ENCODE measurements at places on chromosomes 11 and 22.

DNA sequence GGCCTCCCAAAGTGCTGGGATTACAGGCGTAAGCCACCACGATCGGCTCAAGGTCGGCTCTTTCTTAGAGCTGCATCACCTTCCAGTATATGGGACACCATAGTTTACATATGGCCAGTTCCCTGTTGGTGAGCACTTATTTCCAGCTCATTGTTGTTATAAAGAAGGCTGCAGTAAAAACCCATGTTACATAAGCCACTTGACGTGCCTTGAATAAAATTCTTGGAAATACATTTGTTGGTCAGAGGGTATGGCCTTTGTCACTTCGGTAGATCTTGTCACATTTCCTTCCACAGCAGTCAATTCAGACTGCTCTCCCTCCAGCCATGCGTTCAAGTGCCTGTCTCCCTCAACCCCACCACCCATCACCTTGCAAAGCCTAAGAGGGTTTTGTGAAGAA lies 92.9 kb downstream of the PRR5L start:
- DNase-seq: no peak

- no peak for DNase-seq
Measured at GRCh38 chr22:47547881-47548650, 785.6 kb downstream of the TBC1D22A start.

GRCh38 chr22:47065756-47066615 lies 303.5 kb downstream of the TBC1D22A start:
- no peak for DNase-seq

DNA sequence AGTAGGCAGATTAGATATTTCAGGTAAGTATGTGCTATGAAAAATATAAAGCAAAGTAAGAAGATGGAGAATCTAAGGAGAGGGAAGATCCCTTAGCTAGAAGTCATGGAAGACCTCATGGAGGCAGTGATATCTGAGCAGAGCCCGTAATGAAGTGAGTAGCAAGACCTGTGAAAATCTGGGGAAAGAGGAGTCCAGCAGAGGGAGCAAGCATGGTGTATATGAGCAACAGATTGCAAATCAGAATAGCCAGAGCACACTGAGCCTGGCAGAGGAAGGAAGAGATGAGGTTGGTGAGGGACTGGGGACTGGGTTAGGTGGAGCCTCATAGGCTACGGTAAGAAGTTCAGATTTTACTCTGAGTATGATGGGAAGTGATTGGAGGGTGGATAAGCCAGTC lies 9.4 kb downstream of the LHFPL7 start:
- no peak for DNase-seq

GRCh38 chr22:22248878-22249277 lies 4.3 kb downstream of the VPREB1 start:
- no peak for DNase-seq

- DNase-seq: no peak
Measured at GRCh38 chr11:20337526-20338154, 25.9 kb upstream of the HTATIP2 start.

GRCh38 chr11:68153742-68154141 lies 32.6 kb upstream of the CHKA start:
- no peak for DNase-seq

- DNase-seq: no peak
Measured at GRCh38 chr11:16924826-16925560, 89.2 kb downstream of the PLEKHA7 start.

DNA sequence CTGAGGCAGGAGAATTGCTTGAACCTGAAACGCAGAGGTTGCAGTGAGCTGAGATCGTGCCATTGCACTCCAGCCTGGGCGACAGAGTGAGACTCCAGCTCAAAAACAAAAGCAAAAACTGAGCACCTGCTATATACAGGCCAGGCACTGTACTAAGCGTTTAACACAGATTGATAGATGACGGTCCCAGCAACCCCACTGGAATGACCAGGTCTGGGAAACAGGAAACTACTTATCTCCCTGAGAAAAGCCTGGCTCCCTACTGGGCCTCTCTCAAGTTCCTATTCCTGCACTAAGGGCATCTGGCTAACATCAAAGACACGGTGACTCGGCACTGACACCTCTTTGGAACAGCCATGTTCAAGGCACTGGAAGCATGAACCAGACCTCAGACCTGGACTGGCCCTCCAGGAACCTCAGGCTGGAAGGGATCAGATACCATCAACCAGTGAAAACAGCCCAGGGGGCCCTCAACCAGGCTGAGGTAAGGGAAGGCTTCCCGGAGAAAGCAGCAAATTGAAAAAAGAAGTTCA lies 16.6 kb downstream of the ARAP1 start:
- DNase-seq: no peak

DNA sequence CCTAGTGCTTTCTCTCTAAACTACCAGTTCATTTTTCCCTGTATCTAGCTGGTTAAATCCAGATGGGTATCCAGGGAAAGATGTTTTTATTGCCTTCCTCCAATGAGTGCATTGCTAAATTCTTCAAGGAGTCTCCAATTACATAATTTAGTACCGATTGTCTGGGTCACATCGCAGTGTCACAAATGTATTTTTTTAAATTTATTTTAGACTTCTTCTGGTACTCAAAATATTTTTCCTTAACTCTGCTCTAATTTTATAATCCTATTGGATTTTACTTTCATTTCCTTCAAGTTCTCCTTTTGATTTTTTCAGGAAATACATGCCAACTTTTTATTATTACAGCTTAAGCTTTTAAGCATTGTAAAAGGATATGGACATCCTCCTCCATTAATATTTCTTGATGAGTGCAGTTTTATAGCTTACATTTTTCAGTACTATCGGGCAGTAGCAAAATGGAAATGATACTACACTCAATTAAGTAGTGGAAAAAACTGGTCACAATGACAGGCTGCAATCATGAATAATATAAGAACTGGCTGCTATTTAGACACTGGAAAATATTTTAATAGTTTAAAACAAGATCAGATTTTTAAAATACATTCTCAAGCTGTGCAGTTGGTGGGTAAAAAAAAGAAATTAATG lies 20.3 kb downstream of the BBOX1 start:
- DNase-seq: no peak

GRCh38 chr11:30006876-30007275 lies 10.0 kb downstream of the KCNA4 start:
- DNase-seq: no peak

GRCh38 chr11:79414041-79414440 lies 26.8 kb downstream of the TENM4 start:
- no peak for DNase-seq

GRCh38 chr11:132072044-132072857 lies 701.8 kb downstream of the NTM start:
- DNase-seq: no peak

- DNase-seq: no peak
Measured at GRCh38 chr11:115939104-115939730, 435.0 kb upstream of the CADM1 start.

DNA sequence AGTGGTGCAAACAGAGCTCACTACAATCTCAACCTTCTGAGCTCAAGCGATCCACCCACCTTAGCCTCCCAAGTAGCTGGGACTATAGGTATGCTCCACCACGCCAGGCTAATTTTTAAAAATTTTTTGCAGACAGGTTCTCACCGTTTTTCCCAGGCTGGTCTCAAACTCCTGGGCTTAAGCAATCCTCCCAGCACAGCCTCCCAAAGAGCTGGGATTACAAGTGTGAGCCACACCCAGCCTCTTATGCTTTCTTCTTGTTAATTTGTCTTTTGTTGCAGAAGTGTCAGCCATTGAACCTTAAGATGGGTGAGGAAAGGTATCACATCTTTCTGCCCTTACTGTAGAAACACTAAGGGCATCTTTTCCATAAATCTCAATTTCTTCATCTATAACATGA lies 34.9 kb downstream of the DENND5A start:
- no peak for DNase-seq

DNA sequence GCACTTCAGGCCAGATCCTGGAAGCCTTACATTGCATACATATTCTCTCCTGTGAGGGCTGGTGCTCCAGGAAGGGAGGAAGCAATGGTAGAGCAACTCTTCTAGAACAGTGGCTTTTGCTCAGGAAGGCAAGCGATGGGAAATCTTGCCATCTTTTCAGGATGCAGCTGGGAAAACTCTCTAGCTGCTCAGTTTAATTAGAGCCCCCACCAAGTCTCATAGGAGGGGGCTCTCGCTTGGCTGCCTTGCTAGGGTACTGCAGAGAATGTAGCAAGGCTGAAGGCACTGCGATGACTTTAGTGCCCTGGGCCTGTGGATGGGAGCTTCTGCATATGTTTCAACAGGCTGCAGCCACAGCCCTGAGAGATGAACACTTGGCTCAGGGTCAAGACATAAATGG lies 357.2 kb upstream of the SYN3 start:
- DNase-seq: no peak

DNA sequence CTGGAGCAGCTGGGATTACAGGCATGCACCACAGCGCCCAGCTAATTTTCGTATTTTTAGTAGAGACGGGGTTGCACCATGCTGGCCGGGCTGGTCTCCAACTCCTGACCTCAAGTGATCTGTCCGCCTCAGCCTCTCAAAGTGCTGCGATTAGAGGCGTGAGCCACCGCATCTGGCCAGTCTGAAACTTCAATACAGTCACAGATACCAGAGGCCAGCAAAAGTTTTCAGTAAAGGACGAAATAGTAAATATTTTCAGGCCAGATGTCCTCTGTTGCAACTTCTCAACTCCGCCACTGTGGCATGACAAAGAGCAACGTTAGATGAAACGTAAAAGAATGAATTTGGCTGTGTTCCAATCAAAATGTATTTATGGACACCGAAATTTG lies 403.6 kb downstream of the MN1 start:
- no peak for DNase-seq

- DNase-seq: no peak
Measured at GRCh38 chr11:35011389-35011788, 95.0 kb downstream of the PDHX start.

- no peak for DNase-seq
Measured at GRCh38 chr11:115164774-115165173, 339.4 kb downstream of the CADM1 start.

DNA sequence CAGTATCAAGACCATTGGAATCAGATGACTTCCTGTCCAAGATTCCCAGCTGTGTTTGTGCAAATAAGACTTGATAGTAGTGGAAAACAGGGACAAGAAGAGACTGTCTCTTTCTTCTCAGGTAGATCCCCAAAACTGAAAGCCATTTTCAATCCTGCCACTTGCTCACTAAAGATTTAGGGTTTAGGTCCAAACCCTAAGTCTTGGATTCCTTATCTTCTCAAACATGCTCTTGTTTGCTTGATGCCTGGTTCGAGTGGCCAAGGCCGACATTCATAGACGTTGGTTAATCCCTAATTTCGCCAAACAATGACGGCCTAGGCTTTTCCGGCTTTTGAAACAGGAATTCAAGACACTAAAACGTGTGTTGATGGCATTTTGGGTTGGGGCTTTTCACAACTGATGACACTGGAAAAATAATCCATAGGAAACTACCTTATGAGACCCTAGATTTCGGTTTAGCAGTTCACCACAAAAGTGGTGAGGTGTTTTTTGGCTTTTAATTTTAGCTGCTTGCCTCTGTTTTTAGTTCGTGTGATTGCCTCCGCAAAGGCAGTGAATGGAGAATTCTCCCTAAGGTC lies 1.0 kb upstream of the GTPBP1 start:
- no peak for DNase-seq

DNA sequence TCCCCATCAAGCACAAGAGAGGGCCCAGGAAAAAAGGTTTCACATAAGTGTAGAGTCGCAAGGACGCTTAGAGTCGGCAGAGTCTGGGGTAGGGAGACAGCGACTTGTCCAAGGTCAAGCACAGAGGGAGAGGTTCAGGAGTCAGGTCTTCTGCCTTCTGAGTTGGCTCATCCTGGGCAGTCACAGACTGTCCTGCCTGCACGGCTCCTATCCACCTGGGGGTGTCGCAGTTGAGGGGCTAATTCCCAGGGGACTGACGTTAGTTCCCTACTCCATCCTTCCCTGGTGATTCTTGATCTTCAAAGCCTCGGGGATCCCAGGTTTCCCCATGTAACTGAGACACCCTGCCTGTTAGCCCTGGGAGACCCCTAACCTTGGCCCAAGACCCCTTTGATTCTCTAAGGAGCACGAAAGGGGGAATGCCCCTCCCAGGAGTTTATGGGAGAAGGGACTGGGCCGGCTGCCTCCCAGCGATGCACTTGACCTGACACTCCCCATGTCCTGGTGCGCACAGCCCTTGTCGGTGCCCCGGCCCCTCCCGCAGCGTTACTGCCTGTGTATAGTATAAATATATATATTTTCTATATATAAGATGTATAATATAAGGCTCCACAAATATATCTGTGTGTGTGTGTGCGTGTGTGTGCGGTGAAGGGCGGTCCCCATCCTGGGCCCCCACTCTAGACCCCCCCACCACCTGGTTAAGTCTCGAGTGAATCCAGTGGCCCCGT lies 14.7 kb upstream of the TAB1 start:
- no peak for DNase-seq

DNA sequence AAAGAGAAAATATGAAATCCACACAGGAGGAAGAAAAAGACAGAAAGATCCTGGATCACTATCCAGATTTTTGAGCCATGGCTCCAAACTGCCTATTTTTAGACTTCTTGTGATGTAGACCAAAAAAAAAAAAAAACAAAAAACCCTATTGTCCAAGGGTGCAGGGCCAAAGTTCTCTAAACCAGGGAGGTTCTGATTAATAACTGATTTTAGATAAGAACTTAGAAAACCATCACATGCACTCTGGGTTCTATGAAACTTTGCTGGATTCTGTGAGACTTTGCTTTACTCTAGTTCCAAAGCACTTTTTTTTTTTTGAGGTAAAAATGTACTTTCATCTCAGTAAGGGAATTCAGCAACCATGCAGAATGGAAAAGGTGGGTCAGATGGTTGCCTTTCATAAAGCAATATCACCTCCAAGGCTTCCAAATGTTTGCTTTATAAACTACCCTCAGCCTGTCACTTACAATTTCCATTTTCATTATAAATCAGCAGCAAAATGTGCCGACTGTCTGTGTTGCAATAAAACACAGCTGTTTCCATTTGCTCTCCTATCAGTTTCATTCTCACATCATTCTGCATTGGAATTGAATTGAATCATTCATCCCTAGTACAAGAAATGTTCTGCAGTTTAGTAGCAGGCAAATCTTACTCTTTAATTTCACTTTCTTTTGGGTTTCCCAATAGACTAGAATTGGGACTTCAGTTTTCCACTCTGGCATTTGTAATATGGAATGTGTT lies 1584.3 kb upstream of the RAG2 start:
- DNase-seq: no peak

DNA sequence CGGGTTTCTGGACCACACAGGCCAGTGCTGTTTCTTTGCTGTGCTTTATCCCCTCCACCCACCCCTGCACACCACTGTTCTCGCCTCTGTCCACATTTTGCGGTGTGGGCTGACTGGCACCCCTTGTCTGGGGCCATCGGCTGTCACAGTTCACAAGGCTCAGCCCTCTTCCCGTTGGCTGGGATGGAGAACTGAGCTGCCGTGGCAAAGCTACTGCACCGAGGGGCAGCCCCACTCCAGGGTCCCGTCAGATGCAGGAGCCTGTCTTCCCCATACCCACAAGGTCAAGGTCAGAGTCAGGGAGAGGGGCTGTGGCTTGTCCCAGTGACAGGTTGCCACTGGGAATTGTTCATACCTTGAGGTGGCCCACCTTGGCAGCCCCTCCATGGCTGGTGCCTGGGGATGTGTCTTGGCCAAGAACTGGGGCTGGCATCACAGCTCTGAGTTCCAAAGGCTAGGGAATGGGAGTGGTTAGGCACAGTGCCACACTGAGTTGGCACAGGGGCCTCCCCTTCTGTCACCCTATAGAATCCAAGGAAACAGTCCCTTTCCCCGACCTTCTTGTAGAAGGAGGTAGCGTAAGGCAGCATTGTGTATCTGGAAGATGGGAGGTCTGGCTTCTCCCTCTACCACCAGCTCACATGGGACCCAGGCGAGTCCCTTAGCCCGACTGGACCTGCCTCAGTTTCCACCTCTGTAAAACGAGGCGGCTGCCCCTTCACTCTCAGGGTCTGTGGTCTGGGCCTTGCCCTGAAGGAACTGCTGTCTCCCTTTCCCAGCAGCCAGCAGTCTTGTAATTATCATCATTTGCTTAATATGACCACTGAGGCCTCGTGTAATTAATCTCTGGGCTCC lies 3.4 kb downstream of the GRK2 start:
- DNase-seq: no peak
